KBM-7 (cell line): ENCODE measurements at places on chromosomes 7 and 10.
A peak's percentile ranks its signal among the peaks of the same experiment; 100 is the strongest.

- no peak for DNase-seq
Observed at GRCh38 chr10:72110673-72111401, 22.5 kb upstream of the SPOCK2 start.

GRCh38 chr7:92609921-92610518 is 19.8 kb upstream of the FAM133B start:
- DNase-seq: peak; percentile 58

- no peak for DNase-seq
Observed at GRCh38 chr7:35747611-35748010, 52.7 kb upstream of the HERPUD2 start.

- peak; percentile 86 for DNase-seq
Observed at GRCh38 chr7:1512781-1513656, 8.8 kb upstream of the INTS1 start.

- DNase-seq: peak; percentile 74
Observed at GRCh38 chr7:87059525-87060287, at the start of gene ELAPOR2. Gene ELAPOR2 (minus strand): TSS chr7:87059654. CDS start chr7:87059513, 141 bp downstream.

DNA sequence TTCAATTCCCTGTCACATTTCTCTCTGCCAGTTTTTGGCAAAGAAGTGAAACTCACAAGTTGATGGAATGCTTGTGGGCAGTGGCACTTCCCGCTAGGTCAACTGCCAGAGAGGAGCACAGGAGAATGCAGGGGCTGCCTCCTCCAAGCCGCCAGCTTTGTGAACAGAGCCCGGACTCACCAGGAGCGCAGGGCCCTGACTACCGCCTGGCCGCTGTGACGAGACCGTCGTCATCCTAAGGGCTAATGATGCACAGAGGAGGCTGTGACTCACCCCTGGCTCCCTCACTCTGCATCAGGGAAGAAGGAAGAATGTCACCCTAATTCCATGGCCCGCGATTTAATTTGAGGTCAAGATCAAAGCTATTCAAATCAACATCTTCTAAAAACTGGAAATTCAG is 123.9 kb downstream of the TAX1BP1 start:
- DNase-seq: no peak

- no peak for DNase-seq
Observed at GRCh38 chr7:94511718-94512117, 2.1 kb downstream of the CASD1 start.

DNA sequence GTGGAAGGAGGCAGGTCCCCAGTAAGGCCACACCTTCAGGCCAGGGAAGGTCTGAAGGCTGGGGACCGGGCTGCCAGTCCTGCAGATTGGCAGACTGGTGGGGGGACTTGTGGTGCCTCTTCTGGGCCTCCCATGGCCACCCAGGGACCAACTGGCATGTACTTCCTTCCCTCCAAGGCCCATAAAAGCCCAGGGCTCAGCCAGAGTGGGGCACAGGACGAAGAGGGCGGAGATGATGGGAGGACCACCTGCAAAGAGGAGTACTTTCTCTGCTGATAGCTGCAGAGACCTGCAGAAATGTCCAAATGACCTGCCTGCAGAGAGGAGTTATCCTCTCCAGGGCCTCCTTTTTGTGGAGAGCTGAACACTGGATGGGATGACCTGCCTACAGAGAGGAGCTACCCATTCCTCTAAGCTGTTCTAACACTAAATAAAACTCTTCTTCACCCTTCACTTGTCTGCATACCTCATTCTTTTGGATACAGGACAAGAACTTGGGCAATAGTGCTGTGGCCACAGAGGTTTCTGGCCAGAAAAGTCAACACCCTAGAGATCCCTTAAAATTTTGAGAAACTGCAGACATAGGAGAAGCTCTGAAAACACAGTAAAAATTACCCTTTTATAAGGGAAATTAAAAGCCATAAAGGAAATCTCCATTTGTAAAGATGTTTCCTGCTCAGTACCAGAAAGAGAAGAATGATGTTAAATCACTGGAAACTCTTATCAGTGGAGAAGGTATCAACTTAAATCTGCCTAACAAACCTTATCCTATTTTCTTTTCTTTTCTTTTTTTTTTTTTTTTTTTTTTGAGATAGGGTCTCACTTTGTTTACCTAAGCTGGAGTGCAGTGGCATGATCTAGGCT is 20.7 kb upstream of the PRF1 start:
- no peak for DNase-seq

GRCh38 chr10:62511656-62512055 is 137.5 kb downstream of the ZNF365 start:
- no peak for DNase-seq

GRCh38 chr10:17208476-17208875 is 7.0 kb upstream of the TRDMT1 start:
- no peak for DNase-seq

DNA sequence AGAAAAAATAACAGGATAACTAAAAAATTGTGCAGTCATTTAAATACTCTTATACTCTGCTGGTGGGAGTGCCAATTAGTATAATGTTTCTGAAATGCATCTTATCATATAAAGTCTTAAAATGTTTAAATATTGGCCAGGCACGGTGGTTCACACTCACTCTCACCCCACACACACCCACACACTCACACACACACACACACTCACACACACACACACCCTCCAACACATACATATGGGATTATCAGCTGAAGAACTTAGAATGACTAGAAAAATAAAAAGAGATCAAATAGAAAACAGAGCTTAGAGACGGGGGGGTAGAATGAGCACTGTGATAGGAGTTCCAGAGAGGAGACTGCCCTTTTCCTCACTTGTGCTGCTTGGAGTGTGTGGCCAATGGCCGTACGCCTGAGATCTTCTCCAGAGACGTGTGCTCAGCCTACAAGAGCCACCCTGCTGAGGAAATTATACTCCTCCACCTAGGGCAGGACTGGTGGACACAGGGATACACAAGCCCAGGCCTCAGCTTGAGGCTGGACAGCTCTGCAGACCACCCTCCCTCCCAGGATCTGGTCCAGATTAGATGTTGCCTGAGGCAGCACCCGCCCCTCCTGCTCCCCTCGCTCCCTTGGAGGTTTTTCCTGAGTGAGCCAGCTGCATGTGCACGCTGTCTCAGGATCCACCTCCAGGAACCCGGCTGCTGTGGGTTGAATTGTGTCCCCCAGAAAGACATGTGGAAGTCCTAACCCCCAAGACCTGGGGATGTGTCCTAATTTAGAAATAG is 26.5 kb upstream of the PRKAG2 start:
- DNase-seq: no peak

GRCh38 chr10:59668096-59668495 is 41.6 kb downstream of the SLC16A9 start:
- DNase-seq: peak; percentile 22

GRCh38 chr7:19121977-19122588 is 4.6 kb upstream of the TWIST1 start:
- peak; percentile 52 for DNase-seq

DNA sequence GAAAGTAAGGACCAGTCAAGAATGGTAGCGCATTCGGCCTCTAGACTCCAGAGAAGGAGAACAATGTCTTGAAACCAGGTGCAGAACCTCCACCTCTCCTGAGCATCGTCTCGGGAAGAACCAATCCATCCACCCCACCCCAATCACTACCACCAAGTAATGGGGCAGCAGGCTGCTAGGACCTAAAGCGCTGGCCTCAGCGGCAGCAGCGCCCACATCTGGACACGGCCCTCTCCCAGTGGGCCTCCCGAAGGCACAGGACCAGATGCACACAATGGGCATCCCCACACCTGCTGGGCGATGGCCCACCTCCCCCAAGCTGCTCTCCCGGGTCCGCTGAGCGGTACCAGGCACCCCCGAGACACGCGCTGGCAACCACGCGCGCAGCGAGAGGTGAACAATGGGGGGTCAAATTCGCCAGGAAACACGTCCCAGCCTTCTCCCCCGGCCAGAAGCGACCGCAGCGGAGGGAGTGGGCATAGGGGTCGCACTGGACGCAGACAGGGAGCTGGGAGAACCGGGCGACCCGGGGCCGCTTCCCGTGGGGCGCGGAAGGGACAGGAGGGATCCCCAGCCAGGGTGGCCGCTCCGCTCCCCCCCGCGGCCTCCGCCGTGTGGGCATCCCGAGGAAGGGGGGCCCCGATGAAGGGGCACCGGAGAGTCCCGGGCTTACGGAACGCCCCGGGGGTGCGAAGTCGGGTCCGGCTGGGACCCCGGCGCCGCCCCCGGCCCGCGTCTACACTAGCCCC is 506 bp downstream of the CTTNBP2 start:
- DNase-seq: peak; percentile 38

DNA sequence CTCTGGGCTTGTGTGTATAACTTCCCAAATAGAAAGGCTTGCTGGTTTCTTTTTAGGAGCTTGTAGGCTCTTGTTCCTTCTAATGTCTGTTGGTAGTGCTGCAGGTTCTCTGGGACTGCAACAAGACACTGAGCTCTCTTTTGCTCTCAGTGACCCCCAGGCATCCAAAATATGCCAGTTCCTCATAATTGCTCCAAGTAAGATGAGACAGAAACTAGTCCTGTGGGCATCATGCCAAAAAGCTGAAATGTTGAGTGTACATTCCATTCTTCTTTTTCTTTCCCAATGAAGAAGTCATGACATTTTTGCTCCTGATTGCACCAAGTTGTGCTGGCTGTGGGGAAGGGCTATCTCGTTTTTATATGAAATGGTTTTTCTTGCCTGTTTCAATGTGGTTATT is 7.1 kb upstream of the BTBD16 start:
- DNase-seq: no peak

DNA sequence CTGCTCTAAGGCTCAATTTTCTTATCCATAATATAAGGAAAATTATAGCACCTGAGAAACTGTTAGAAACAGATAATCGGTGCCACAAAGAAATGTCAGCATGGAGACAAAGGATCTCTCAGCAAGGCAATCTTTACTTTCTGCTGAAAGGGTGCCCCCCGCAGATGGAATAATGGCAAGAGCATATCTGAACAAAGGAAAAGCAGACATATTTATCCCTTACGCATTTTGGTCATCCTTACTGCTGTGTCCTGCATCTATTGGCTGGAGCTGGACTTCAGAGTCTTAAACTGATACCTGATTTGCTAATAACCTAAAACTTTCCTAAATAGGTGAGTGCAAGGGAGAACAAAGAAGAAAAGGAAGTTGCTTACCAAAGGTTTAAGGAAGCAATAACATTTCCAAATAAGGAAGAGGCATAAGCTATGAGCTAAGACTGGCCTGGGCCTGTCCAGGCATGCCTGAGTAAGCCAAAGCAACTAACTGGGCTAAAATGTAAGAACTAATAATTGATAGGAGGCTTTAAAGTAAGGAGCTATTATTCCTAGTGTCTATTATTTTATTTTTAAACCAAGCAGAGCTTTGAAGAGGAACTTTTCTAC is 39.6 kb upstream of the ELMO1 start:
- peak; percentile 64 for DNase-seq

DNA sequence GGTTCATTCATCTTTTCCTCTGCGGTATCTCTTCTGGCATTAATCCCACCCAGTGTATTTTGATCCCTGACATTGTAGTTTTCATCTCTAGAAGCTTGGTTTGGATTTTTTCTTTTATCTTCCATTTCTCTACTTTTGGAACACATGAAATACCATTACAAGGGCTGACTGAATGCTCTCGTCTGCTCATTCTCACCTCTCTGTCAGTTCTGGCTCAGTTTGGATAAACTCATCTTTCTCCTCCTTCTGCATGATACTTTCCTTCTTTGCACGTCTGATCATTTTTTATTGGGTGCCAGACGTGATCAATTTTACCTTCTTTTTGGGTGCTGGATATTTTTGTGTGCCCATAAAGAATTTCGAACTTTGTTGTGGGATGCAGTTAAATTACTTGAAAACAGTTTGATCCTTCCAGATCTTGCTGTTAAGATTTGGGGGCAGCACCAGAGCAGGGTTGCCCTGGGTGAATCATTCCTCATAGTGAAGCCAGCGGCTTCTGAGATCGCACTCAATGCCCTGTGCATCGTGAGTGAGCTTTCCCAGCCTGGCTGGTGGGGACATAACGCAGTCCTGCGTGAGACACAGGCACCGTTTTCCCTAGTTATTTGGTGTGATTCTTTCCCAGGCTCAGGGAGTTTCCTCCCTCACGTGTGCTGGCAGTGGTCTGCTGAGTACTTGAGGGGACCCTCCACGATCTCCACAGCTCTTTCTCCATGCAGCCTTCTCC is 53.8 kb downstream of the LHPP start:
- no peak for DNase-seq

GRCh38 chr7:82114237-82114636 is 329.3 kb downstream of the CACNA2D1 start:
- DNase-seq: no peak

DNA sequence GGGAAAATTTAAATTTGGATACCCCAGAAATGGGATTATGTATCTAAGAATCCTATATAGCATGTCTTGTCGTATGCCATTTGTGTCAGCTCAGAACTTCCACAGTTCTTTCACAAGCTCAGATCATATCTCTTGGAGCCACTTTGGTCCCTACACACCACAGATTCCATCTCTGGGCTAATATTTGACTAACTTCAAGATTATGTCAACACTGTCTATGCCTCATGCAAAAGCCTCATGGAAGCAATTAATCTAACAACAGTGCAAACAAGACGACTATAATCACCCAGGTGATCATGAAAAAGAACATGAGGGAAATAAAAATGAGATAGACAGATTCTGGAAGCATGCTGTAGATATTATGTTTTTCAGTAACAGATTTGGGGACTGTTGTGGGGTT is 189.1 kb downstream of the LRRTM3 start:
- DNase-seq: no peak

GRCh38 chr7:36814311-36814710 is 90.0 kb upstream of the AOAH start:
- DNase-seq: no peak

- DNase-seq: no peak
Observed at GRCh38 chr7:45015313-45015712, 15.3 kb downstream of the CCM2 start.

- no peak for DNase-seq
Observed at GRCh38 chr7:31794851-31795344, 107.9 kb downstream of the PPP1R17 start.

DNA sequence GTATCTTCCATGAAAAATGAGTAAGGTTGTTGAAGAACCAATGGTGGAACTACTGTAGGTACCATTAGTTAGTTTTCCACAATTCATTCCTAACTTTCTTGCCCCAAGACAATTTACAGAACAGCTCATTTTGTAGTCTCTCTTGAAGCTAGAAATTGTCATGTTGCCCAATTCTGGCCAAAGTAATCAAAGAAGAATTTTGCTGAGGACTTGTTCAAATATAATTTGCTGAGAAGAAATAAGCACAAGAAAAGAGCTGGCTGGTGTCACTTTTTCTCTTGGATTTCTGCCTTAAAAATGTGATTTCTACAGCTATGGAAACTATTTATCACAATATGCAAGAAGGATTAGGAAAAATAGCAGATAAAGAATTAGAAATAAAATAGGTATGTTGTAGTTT is 199.2 kb upstream of the SEMA3A start:
- no peak for DNase-seq
